Stimulated activated naive CD8-positive, alpha-beta T cell treated with anti-CD3 and anti-CD28 coated beads, Interleukin-15, amount 100 ng/mL, for 72 hours (primary cell): ENCODE measurements at places on chromosomes 12 and 14.

- no peak for DNase-seq
Measured at GRCh38 chr12:119829439-119829838, 47.7 kb downstream of the CIT start.

GRCh38 chr14:58243790-58244555, 670 bp upstream of the PSMA3 start:
- DNase-seq: no peak

GRCh38 chr14:35401422-35402265, 2.9 kb downstream of the NFKBIA start:
- no peak for DNase-seq

DNA sequence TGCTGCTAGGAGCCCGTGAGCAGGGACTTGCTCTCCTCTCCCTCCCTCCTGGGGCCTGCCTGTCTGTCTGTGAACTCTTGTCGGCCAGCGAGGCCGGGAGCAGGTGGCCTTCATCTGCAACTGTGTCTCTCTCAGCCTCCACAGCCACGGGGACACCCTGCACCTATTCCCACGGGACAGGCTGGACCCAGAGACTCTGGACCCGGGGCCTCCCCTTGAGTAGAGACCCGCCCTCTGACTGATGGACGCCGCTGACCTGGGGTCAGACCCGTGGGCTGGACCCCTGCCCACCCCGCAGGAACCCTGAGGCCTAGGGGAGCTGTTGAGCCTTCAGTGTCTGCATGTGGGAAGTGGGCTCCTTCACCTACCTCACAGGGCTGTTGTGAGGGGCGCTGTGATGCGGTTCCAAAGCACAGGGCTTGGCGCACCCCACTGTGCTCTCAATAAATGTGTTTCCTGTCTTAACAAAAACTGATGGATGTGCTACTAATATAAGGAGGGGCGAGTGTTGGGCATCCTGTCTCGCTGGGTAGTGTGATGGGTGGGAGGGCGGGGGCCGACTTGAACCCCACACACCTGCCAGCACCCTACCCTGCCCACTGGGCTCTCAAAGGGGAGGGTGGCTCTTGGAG, 34.8 kb downstream of the MEG3 start:
- DNase-seq: no peak

- DNase-seq: no peak
Measured at GRCh38 chr12:95763809-95764253, 26.7 kb downstream of the NTN4 start.

GRCh38 chr14:64871344-64871743, 8.4 kb downstream of the SPTB start:
- no peak for DNase-seq

- no peak for DNase-seq
Measured at GRCh38 chr12:3371018-3371417, 120.0 kb upstream of the PRMT8 start.

DNA sequence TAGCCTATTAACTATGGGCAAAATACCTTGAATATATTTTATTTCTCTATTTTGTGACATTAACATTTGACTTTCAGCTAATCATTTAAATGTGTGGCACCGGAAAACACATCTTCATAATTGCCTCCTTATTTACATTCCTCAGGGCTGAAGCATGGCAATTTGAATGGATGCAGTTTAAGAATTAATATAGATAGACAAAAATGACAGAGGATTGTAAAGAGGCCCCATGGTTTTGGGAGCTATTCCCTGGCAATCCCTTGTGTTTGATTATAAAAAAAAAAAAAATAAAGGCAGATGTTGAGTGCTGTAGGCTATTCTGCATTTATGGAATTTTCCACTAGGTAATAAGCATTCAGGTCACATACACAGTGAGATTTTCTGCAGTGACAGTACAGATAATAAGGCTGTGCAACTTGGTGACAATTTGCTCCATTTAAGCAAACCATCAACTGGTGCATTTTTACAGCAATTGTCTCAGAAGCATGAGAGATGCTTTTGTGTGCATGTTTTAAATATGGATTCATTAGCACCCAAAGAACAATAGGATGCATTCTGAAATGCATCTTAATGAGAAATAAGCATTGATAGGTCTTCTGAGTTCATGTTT, 123.2 kb upstream of the SLC38A4 start:
- DNase-seq: no peak

DNA sequence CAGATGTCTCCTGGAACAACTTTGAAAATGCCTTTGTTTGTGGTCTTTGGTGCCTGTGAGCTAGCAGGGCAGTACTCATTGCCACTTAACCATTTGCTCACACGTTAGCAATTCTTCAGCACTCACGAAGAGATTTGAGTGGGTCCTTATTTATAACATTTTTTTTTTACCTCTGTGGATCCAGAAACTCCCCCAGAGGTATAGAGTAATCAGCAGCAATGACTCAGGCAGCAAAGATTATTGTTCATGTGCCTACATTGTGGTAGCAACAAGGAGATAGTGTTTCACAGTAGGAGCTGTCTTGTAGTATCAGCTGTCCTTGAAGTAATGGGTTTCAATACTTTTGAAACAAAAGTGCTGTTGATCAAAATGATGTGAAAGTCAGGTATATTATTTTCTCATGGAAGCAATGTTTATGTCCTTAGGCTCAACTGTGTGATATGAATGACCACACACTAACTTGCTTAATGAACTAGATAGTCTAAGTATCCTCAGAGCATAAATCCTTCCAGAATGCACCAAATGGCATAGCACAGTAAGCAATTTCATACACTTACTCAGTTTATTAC, 304.1 kb downstream of the EGLN3 start:
- no peak for DNase-seq

GRCh38 chr12:109385339-109386058, 37.8 kb downstream of the MYO1H start:
- no peak for DNase-seq

GRCh38 chr12:93571365-93571924, 1.0 kb upstream of the SOCS2 start:
- DNase-seq: peak; percentile 80

GRCh38 chr12:93137656-93138612, 208.8 kb upstream of the EEA1 start:
- DNase-seq: no peak

- no peak for DNase-seq
Measured at GRCh38 chr14:32028599-32028998, 48.5 kb upstream of the ARHGAP5 start.

DNA sequence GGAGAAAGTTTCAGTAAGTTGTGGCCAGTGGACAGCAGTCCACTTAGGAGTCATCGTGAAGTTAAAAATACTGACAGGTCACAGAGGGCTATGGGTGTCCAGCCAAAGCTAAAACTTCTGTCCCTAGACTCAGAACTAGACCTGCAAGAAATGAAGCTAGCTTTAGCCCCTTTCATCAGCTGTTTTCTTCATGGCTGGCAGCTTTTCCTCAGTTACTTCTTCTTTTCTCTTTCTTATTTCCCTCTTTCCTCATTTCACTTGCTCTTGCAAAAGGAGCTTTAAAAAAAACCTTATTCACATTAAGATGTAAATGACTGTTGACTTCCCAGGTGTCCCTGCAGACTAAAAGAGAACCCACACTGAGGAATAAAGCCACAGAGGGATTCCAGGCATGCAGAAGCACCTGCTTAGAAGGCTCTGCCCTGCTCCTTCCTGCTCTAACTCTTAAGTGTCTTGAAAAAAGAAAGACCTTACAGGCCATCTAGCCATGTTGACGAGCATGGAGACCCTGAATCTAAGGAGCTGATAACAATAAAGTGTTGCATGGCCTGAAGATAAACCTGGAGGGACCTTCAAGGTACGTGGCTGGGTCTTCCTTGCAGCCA, 69.7 kb upstream of the CCND2 start:
- no peak for DNase-seq

DNA sequence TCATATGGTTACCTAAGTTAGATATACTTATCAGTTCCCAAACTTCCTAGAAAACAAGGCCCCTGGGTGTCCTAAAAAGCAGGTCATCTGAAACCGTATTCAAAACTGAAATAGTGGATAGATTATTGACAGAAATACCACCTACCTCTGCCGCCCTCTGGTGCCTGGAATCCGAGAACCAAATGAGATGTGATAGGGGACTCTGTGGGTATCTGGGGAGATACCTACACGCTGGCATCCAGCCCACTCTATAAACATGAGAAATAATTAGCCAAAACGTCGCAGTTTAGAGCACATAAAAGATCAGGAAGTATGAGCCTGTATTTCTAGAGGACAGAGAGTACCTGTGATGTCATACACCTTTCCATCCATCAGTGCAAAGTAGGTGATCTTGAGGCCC, 4.4 kb downstream of the ORMDL2 start:
- DNase-seq: no peak

DNA sequence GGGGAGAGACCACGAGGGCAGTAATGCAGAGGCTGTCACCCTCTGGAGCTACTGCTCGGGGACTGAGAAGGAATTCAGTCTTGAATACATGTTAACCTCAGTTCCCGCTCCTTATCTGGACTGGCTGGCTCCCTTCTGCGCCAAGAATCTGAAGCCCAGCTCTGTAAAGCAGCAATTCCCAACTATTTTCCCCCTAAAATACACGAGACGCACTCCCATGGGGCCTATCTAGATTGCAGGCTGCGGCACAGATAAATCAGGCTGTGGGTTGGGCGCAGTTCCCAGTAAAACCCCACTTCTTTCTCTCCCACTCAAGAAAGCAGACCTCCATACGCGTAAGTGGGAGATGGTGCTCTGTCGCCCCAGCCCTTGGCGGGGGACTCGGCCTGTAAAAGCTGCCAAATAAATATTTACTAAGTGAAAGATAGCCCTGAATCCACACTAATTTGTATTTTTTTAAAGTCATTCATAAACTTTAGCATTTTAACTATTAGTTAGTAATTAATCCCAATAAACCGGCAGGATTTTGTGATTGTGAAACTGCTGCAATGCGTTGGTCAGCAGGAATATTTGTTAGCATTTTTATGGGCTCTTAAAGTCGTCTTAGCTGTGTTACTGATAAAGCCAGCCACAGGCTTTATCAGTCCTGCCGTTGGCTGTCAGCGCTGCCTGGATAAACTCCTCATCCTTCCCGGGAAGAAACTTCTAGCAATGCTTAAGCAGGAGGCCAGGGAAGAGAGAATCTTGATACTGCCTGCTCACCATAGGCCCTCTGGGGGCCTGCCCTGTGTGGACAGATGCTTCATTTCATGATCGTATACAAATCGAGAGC, 17.8 kb downstream of the FBXL14 start:
- no peak for DNase-seq

DNA sequence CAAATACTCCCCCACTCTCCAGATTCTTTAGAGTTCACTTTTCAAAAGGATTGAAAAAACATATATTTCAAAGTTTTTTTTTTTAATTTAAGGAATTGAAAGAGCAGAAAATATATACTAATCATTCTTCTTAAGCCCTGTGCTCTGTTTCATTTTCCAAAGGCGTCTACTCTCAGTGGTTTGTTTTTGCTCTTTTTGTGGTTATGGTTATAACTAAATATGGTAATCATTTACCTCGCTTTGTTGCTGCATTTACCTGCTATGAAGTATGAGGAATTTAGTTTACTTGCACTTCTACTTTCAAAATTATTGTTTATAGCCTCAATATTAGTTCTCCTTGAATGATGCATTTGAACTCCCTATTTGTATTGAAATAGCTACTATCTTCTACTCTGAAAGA, 55.9 kb upstream of the LRRK2 start:
- DNase-seq: no peak

GRCh38 chr12:46267825-46268582, 839 bp downstream of the SLC38A1 start:
- DNase-seq: peak; percentile 55

DNA sequence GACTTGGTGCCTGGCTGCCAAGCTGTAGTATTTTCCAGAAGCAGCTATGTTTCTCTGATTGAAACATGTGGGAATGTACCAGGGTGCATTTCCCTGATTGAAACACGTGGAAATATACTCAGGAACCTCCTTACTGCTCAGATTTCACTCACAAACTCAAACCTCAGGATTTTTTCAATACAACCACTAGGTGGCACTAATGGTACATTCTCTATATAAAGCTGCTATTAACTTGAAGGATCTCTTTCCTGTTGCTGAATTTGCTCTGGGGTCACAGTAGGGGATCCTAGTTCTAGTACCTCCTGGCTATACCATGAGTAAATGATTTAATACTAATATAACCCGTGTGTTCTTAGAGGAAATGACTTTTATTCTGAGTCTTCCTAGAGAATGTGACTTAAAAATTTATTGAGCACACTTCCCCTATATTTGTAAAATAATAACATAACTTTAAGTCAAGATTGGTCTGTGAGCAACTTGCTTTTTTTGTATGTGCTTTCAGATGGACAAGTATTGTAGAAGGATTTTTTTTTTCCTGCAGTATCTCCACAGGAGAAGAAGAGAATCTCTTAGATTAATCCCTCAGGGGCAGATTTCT, 173.8 kb upstream of the MIS18BP1 start:
- peak; percentile 1 for DNase-seq

DNA sequence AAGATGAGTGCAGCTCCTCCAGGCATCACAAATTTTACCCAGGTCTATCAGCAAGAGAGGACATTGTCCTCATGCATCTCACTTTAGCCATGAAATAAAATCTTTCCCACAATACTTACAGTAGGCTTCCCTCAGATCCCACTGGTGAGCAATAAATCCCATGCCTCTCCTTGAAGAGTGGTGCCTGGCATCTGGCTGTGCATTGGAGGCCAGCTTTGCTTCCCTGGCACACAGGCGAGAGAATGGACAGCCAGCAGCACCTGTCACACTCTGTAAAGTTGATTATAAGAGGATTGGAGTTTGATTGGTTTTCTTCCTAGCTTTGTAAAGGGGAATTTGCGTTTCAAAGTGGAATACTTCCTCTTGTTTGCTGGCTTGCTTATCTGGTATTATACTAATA, 1153.9 kb downstream of the AACS start:
- DNase-seq: no peak

DNA sequence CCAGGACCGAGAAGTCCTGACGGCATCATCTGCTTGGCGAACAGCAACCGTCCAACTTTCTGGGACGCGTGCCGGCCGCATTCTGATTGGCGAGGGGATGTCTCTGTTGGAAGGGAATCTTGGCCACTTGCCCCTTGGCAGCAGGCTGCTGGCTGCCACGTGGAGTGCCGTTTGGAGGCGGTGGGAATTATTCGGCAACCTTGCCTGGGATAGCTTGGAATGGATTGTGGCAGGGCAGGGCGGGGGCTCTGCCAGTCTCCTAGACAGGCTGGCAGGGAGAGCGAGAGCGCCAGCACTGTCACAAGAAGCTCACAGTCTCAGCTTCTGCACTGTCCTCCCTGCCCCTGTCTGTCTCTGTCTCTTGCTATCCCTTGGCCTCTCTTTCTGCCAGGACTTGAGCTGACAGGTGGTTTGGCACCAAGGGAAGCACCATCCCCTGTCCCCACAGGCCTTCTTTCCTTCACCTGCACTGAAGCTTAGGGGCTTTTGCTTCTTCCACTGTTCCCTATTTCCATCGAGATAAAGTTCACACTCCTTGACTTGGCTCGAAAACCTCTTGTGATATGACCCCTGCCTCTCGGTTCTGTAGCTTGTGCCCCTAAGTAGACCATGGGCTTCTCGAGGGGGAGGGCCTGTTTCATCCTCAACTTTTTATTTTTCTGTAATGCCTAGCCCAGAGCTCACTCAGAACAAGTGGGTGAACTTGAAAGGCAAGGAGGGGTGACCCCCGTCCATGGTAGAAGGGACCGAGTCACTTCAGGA, 201.9 kb downstream of the PHETA1 start:
- DNase-seq: no peak
